ACHN (cell line): ENCODE measurements at places on chromosomes 3 and 15.

GRCh38 chr3:73052857-73053256 lies 8.6 kb upstream of the EBLN2 start:
- DNase-seq: no peak

DNA sequence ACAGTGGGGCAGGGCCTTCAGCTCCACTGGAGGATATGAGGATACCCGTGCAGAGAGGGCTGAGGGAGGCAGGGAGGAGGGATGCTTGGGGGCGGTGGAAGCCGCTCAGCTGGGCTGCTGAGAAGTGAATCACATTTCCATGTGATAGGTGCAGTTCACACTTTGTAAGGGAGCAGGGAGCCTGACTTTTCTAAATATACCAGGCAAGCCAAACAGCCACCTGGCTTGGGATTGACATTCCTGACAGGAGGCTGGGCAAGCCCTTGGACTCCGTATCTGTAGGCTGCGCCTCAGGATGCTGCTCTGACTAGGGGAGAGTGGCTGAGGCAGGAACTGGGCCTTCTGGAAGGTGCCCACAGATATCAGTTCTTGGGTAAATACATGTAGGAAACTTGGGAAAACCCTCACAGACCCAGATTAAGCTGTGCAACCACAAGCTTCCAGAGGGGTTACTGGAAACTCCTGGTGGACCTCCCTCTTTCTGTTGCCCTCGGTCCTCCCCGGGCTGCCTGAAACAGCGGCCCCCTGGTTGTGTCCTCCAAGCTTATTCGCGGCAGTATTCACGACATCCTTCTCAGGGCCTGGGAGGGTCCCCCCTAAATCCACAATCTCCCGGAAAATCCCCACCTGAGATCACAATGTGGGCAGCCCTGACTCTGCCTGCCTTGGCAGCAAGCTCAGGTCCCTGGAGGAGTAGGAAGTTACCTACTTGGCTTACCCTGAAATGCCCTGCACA lies 33.0 kb upstream of the ADCY5 start:
- DNase-seq: no peak

DNA sequence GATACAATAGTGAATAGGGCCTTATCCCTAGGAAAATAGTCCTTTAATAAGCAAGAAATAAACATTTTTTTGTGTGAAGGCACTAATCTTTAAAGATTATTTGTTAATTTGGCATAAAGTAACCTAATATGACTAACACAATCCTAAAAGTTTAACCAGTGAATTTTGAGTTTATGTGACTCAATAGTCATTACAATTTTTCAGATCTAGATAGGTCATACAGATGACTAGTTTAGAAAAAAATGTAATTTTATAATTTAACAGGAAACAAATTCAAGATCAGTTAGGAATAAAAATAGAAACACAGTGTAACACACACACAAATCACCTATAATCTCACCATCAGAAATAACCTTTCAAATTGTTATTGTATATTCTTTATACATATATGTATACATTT lies 620.7 kb upstream of the ALCAM start:
- no peak for DNase-seq

DNA sequence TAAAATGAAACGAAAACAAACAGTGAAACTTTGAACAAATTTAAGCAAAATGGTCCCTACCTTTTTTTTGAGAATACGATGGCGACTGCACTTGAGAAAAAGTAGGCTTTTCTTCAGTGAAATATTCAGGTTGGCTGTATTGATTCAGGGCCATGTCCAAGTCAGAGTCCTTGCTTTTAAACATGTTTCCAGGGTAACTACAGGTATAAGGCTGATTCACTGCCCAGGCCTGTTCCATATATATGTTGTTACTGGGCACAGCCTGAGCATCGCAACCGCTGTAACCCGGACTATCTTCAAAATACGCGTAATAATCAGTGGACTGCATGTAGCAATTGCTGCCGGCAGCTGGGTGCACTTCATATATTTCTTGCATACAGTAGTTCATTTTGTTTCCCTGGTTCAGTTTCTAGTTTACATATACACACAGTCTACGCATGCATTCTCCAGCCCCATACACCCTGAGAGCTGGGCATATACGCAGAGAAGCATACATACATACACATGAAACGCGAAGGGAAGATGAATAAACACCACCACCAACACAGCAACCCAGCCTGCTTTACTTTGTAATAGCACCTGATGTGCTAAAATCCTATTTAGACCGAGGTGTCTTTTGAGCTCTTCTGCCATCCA lies 220.0 kb downstream of the NR1D2 start:
- DNase-seq: no peak

GRCh38 chr15:89680282-89680873 lies 1.2 kb upstream of the PLIN1 start:
- DNase-seq: no peak

- peak; percentile 26 for DNase-seq
These were observed 836 bp upstream of the AKAP13 start for GRCh38 chr15:85379403-85380131.

GRCh38 chr3:164418414-164418813 lies 659.9 kb downstream of the SI start:
- no peak for DNase-seq

- no peak for DNase-seq
These were observed 79.2 kb downstream of the EFL1 start for GRCh38 chr15:82183121-82184031.

DNA sequence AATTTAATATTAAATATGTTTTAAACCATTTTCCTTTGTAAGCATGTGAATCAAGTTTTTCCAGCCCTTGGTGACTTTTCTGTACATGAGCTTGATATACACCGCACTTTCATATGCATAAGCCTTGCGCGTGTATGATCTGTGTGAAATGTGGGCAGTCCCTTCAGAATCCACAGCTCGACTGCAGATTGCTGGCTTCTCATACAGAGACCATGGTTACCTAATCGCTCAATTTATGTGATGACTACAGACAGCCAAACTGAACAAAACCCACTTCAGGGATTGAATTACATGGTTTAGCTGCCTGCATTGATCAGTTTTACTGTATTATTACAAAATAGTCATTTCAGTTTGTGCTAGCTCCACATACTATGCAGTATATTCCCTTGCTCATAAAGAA lies 212.3 kb upstream of the NECTIN3 start:
- no peak for DNase-seq

DNA sequence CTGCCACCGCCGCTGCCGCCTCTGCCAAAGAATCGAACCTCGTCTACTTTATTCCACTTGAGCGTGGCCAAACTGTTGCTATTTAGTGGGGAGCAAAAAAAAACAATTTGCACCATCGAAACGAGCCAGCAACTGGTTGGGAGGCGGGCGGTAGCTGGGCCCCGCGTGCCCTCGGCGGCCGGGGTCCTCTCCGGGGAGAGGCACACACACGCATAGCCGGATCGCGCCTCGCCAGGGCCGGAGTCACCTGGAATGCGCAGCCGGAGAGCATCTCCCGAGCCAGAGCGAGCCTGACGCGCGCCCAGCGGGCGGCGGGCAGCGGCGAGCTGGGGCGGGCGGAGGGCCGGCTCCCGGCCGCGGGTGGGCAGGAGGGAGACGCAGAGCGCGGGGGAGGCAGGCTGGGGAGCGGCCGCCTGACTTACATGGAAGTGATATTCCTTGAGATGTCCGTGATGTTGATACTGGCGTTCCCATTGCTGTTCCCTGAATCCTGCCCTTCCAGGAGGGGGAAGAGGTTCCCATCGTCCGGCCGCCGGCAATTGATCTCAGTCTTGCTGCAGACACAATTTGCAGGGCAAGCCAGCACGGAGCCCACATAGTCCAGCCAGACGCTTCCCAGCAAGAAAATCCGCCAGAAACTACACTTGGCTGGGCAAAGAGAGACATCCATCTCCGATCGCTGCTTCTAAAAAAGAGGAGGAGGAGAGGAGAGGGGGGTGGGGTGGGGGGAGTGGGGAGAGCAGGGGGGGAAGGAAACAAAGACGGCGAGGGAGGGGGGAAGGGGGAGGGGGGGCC lies 858 bp downstream of the NTRK3 start:
- peak; percentile 18 for DNase-seq

GRCh38 chr15:80251428-80252120 lies 439 bp downstream of the CTXND1 start:
- DNase-seq: no peak

- no peak for DNase-seq
These were observed 616.0 kb upstream of the TBL1XR1 start for GRCh38 chr3:177813322-177813721.

DNA sequence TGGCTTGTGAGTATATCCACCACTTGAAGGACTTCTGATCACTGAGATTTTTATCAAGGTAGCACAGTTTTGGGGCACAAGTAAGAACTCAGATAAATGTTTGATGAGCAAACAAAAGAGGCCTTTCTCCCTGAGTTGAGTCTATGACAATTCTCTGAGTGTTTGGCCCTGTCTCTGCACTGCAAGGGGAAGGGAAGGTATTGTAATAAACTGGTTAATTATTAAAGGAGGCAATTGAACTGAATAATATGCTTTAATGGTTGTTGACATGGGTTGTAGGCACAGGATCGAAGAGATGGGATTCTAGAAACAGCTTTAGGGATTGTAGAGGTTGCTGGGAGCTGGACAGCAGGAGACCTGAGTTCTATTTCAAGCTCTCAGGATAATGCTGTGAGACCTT lies 95.0 kb upstream of the MRPL3 start:
- no peak for DNase-seq

DNA sequence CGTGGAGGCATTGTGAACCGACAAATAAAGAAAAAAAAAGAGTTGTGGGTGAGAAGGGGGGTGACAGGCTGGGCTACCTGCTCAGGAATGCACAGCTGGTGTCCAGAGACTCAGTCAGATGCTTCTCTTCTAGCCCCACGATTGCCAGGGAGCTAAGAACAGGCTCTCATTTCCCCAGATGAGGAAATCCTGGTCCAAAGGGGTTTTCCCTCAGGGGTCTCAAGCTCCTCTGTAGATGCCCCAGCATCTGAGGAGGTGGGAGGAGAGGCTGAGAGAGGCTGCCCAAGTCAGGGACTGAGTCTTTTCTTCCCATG lies 35.5 kb downstream of the BNC1 start:
- no peak for DNase-seq

- no peak for DNase-seq
These were observed 355.4 kb downstream of the MFSD1 start for GRCh38 chr3:159157275-159157674.

GRCh38 chr3:105801397-105801796 lies 67.4 kb downstream of the CBLB start:
- DNase-seq: no peak

DNA sequence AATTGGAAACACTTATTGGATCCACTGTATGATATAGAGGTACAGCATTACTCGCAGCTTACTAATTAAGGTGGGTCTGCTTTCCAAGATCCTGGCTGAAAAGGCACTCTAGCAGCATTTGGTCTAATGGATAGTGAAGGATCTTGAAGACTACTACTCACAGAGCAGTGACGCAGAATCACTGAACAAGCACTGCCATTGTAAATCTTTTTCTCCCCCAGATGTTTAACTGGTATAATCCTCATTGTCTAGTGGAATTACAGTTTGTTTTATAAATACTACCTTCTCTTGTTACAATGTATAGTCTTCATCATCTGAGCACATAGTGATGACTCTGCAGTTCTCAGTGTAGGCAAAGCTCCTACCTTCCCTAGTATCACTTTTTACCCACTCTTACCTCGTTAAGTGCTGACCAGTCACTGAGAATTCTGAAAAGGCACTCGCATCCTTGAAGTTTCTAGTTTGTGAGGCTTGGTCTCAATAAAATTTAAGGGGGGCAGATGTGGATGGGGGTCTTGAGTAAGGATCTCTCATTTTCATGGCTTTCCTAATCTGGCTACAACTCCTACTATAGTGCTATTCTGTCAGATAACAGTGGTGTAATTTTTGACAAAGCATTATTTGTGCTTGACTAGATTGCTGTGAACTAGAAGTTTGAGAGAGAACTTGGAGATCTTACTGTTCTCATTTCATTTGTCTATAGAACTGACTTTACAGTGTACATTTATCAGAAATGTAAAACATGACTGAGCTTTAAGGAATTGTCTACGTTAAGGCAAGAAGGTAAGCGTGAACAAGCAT lies 23.2 kb downstream of the MAPK6 start:
- no peak for DNase-seq

DNA sequence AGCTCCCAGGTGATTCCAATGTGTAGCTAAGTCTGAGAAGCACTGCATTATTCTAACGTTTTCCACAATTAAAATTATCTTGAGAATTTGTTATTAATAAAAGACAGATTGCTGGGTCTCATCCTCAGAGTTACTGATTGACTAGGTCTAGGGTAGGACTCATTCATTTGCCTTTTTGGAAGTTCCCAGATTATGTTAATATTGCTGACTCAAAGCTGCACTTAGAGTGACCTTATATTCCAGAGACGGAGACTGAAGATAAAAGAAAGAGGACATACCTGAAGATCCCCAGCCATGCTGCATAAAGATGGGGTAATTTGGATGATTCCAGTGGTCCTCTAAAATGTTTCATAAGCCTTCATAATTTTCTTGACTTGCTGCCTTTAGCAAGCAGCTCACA lies 81.8 kb downstream of the PLSCR2 start:
- DNase-seq: no peak
